ENCODE measurements at places on chromosomes 5 and 9. TPM values are rescaled to one million over a fixed set of nuclear protein-coding genes. Genes with fewer than 3 reads are reported as not detected.

RASGRF2 gene
- total RNA-seq = 8.0 TPM

CDH6 gene
- total RNA-seq = 40.0 TPM

PCDHGA11 gene
- total RNA-seq = 6.4 TPM

VLDLR gene
- 44.7 TPM for total RNA-seq

CDC20B gene
- not detected for total RNA-seq

BARHL1 gene
- total RNA-seq = not detected

MSX2 gene
- total RNA-seq = 1.1 TPM

LHX2 gene
- not detected for total RNA-seq

LIX1 gene
- not detected for total RNA-seq

PCDHGB5 gene
- 15.9 TPM for total RNA-seq
